Activated T-helper 1 cell treated with anti-CD3 and anti-CD28 coated beads, Interleukin-2, amount 50 U/mL, for 16 hours (primary cell): ENCODE measurements at places on chromosomes 12 and 14.

- DNase-seq, result no peak
Measured at GRCh38 chr14:97878206-97878605, 1081.0 kb downstream of the VRK1 start.

GRCh38 chr14:22533057-22533704 lies 55.8 kb downstream of the DAD1 start:
- DNase-seq, result no peak

DNA sequence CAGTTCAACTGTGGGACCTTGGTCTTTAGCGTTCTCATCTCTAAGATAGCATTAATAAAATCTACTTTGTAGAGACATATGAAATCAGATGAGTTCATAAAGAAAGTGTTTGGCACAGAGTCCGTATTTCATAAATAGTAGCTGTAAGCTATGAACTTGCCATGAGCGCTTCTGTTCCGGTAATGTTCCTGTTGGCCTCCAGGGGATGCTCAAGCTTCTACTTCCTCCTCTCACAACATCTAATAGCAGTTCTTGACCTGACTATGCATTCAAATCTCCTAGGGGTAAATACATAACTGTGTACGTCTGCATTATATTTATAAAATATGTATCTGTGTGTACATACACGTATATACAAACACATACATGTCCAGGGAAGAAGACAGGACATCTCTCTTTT lies 288.2 kb upstream of the TMPO start:
- DNase-seq, result no peak

DNA sequence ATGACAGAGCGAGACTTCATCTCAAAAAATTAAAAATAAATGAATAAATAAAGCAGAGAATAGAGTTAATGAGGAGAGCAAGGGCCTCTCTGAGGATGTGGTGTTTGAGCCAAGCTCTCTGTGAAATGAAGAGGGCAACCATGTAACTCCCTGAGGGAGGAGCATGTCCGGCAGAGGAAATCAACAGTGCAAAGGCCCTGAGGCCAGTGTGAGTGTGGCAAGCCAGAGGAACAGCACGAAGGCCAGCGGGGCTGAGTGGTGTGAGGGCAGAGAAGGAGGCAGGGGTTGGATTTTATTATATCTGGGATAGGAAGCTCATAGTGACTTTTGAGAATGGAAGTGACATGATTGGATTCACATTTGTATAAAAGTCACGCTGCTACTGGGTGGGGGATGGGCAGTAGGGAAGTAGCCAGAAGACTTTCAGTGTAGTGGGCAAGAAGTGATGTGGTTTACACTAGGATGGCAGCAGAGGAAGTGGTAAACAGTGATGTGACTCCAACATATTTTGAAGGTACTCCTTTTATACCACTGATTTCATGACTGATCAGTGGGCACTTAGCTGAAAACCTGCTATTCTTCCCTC lies 10.3 kb upstream of the LRP1-AS start:
- no peak for DNase-seq

- no peak for DNase-seq
Measured at GRCh38 chr12:12474471-12474928, 88.2 kb downstream of the DUSP16 start.

GRCh38 chr14:22394616-22395015 lies 194.4 kb downstream of the DAD1 start:
- DNase-seq, result no peak

DNA sequence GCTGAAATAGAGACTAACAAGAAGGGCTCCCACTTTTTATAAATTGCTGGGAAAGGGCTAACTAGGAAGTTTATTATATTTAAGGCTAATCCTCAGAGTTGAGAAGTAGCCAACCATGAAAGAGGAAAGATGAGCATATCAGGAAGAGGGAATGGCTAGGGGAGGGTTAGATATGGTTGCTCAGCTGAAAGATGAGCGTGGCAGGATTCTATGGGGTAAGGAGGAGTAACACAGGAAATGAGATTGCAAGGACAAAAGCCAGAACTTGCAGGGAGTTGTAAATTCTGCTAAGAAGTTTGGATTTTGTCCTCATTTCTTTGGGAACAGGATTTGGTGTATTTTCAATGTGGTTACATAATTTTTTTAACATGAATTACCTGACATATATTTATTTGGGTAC lies 127.4 kb upstream of the ATP2B1 start:
- DNase-seq, result no peak

DNA sequence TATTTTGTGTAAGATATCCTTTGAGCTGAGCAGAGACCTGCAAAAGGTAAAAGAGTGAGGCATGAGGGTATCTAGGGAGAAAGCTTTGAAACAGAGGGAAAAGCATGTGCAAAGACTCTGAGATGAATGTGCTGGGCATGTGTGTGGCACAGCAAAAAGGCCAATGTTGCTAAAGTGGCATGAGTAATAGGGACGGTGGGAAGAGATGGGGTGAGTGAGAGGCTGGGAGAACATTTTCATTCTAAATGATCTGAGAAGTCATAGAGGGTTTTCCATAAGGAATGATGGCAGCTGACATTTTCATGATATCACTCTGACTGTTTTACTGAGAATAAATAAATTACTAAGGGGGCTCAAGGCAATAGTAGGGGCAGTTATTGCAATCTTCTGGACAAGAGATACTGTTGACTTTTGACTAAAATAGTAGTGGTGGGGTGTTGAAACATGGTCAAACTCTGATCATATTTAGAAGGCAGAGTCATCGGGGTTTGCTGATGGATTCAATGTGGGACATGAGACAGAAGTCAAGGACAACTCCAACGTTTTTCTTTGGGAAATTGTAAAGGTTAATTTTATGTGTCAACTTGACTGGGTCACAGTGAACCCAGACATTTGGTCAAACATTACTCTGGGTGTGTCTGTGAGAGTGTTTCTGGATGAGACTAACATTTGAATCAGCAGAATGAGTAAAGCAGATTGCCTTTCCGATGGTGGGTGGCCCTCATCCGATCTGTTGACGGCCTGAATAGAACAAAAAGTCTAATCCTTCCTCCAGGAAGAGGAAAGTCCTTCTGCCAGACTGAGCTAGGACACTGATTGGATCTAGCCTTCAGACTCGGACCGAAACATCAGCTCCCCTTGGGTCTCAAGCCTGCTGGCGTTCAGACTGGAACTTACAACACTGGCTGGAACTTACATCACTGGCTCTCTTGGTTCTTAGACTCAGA lies 193.9 kb upstream of the PLXNC1 start:
- no peak for DNase-seq

GRCh38 chr12:124568431-124569374 lies 1.3 kb upstream of the NCOR2 start:
- DNase-seq, result no peak

GRCh38 chr12:73517859-73518258 lies 1019.8 kb upstream of the ATXN7L3B start:
- no peak for DNase-seq

- DNase-seq, result no peak
Measured at GRCh38 chr14:68814539-68815297, 21.9 kb upstream of the ZFP36L1 start.

DNA sequence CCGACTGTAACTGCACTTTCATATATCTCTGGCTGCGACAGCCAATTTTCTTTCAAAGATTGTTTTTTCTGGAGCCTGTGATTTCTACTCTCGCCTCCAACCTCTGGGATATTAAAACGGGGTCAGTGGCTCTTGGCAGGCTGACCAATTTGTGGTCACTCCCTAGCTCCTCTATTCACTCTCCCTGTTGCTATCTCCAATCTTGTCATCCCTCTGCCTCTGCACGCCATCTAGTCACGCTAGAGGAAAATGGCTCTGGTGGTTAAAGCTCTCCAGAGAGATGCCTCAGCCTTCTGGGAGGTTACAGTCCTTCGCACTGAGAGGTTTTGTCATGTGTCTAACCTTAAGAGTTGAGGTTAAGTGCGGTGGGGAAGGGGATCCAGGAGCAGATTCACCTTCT lies 59.8 kb upstream of the CISTR start:
- no peak for DNase-seq

GRCh38 chr12:86741531-86741930 lies 485.3 kb upstream of the MGAT4C start:
- DNase-seq, result no peak

DNA sequence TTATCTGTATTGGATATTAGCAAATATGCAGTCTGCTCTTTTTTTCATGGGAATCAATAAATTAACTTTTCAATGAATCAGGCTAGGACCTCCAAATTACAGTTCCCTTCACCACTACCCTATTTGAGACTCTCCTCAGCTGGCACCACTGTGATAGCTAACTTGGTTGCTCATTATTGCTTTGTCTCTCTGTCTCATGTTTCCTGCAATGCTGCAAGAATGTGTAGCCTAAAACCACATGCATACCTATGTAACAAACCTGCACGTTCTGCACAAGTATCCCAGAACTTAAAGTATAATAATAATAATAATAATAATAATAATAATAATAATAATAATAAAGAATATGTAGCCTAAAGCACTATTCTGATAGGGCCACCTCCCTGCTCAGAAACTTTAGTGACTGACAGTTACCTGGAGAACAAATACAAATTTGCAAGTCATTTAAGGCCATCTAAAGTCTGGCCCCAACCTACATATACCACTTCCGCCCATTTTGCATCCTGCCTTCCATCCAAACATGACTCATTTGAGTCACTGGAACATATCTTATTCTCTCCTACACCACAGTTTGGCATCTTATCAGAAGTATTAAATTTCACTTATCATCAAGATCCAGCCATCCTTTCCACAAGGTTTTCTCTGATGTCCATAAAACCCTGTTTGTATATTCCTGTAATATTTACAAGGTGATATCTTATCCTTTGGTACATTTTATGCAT lies 215.1 kb downstream of the LRRK2 start:
- no peak for DNase-seq

DNA sequence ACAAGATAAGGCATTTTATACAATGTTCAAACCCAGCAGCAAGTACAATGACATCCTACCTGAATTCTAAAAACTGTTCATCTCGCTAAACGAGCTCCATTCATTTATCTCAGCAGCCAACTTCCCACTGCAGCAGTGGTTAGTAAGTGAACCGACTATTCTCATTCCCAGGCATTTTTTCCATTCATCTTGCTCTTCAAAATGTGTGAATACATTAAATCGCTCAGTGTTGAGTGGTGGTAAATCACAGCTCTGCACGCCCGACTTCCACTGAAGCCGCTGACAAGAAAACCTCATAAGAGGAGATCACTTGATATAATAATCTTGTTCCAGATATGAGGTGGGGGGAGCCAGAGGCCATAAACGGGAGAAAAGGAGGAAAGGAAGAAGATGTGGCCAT lies 746.2 kb upstream of the USP15 start:
- no peak for DNase-seq

DNA sequence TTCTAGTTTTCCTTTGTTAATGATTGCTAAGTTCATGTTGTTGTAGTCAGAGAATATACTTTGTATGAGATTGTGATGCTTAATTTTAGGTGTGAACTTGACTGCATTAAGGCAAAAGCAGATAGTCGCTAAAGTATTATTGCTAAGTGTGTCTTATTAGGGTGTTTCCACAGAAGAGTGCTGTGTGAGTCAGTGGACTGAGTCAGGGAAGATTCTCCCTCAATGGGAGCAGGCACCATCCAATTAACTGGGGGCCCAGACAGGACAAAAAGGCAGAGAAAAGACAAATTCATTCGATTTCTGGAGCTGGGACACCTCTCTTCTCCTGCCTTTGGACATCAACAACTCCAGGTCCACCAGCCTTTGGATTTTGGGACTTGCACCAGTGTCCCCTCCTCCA lies 48.5 kb downstream of the BAZ1A start:
- no peak for DNase-seq

GRCh38 chr14:58082491-58083098 lies 69.4 kb downstream of the ARMH4 start:
- DNase-seq, result no peak

- no peak for DNase-seq
Measured at GRCh38 chr12:20423557-20423956, 55.2 kb downstream of the PDE3A start.

DNA sequence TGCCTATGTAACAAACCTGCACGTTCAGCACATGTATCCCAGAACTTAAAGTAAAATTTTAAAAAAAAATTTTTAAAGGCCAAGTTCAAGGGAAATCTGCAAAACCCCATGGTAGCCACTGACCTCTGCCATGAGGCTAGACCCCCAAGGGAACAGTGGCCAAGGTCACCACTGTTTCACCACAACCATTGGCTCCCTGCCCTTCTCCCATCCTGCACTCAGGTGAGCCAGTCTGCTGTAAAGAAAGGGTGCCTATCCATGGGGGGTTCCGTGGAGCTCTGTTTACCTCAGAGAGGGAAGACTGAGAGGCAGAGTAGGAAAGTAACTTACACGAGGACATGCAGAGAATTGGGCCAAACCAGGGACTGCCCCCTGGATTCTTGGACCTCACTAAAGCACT lies 38.6 kb downstream of the VWF start:
- DNase-seq, result no peak

GRCh38 chr12:62259631-62259992 lies 592 bp upstream of the USP15 start:
- DNase-seq, result no peak

- no peak for DNase-seq
Measured at GRCh38 chr14:22977434-22977683, 5.0 kb downstream of the AJUBA start.

DNA sequence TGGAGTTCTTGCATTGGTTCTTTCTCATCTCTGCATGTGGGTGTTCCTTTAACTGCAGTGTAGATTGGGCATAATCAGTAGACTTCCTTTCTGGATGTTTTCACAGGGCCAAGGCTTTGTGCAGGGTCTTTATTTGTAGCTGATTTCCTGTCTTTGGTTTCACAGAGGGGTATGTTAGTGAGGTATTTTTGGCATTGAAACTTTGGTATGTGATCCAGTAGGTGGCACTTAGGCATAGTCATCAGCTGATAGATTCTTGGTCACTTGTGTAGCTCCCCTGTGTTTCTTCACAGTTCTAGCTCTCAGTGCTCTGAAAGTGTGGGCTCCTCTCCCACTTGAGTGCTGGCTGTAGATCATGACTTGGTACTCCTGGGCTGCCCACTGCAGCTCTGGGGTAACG lies 52.7 kb upstream of the LMO3 start:
- no peak for DNase-seq

GRCh38 chr12:113766131-113766878 lies 199.8 kb downstream of the RBM19 start:
- DNase-seq, result no peak

DNA sequence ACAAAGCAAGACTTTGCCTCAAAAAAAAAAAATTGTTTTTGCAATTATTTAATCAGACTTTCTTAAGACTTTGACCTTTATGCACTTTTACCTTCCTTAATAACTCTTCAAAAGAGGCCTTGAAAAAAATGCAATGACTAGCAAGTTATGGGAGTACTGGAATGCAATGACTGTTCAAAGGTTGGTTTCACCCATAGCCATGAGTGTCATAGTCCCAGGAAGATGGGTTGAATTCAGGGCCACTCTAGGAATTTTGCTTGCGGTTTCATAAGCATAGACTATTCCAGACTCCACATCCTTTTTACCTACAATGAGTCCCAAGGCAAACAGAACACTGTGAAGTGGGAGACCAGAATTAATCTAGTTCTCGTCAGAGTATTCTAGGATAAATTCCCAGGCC lies 29.4 kb upstream of the DENND5B start:
- DNase-seq, result no peak

DNA sequence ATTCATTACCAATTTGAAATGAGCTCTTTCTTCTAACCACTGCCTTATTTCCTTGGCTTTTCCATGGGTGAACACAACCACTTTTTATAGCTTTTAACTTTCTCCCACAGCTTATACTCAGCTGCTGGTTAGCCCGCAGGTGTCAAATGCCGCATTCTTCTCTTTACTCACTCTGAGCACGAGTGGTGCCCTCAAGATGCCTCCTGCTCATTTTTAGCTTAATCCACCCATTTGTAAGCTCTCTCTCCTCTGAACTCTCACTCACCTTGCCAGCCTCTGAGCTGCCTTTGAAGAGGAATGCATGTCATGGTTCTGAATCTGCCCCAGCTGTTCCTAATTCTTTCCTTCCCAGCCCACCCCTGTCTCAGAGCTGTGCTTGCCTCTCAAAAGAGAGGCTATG lies 449.4 kb upstream of the PRICKLE1 start:
- DNase-seq, result no peak
